ENCODE measurements at places on chromosomes 7 and 10. TPM values are rescaled to one million over a fixed set of nuclear protein-coding genes. Genes with fewer than 3 reads are reported as not detected.

DNA sequence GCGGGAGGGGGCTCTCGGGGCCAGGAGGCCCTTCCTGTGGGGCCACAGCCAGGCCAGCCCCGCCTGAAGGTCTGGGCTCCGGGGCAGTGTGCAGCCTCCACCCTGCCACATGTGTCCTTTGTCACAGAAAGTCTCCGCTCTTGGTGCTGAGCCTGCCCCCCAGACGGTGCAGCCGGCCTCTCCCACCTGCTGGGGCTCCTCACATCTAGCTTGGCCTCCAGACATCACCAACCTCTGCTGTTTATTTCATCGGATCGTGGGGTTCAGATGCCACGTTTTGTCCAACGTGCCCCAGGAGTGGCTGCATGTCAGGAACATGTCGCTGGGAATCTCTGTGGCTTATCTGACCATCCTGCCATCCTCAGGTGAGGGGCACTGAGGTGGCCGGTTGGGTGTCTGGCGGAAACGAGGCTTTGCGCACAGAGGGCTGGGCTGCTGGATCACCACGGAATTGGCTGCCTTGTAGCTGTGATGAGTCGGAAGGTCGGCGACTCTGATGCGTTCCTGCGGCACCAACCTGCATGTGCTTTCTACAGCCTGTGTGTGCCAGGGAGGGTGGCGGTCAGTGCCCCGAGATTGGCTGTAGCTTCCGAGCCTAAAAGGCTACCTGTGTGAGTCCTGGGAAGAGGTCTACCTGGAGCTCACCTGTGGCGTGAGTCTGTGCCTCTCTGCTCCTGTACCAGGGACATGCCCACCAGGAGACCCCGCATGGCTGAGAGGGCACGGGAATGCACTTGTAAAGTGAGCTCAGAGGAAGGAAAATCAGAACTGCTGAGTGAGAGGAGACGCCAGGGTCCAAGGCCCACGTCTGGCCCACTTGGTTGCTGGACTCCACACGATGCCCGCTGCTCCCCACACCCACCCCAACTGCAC lies 316.4 kb downstream of the DNAJB6 start:
- peak; percentile 32 for DNase-seq

Gene AGAP4
- 4.8 TPM for total RNA-seq

Gene CCL24
- not detected for total RNA-seq

- no peak for DNase-seq
Measured at GRCh38 chr7:24366876-24367275, 82.9 kb downstream of the NPY start.

Gene FASTK
- total RNA-seq, result 79.2 TPM

DNA sequence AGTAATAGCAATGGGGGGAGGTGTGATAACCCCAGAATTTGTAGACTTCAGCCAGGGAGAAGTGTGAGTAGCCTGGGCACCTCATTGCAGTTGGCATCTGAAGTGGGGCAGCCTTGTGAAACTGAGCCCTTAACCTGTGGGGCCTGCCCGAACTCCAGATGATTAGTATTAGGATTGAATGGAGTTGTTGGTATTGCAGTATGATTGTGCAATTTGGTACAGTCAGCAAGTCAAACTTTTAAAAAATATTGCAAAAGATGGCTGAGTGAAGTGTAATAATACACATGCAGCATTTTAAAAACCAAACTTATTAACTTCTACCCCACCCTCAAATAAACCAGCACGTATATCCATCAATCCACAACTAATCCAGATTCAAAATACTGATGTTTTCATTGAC lies 9.3 kb downstream of the RBM33 start:
- no peak for DNase-seq
